ENCODE measurements at places on chromosomes 2 and 18.

DNA sequence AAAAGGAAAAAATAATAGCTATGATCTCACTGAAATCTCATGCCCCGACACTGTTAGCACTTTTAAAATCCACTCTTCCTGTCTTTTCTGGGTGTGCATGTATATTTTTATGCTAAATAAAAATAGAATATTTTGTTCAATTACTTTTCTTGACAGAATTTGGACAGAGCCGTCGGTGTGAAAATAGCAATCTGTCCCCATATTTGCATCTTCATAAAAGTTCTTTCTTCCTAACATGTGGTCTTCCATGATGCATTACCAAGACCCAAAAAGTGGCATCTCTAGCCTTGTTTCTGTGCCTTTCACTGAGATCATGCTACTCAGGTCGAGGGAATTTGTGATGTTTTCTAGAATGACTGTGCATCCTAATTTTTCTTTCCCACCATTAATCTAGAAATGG, 298.8 kb upstream of the CCDC68 start:
- DNase-seq, result no peak

DNA sequence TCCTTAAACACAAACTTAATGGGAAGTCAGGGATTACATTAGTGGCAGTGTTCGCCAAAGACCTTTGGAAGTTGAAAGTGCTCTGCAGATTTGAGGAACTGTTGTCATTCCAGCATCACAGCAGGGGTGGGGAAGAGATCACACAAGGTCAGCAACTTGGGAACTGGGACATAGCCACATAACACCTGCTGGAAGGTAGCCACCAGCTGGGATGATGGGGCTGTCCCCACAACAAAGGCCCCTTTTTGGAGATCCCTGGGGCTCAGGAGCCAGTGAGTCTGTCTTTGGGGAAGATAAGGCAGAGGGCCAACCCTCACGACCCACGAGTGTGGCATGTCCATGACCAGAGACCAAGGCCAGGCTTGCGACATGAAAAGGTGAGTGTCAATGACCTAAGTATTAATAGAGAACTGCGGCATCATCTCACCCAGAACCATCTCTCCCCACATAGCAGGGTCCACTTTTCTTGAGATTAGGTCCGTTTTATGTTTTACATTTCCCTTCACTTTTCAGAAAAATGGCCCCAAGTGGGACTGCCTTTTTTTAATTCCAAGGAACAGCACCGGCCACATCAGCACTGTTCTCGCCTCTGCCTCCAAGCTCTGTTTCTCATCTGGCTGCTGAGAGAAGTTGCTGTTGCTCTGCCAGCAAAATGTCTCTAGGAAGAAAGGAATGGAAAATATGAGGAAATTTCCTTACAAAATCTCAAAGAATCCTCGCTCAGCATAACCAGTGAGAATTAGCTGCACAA, 106.9 kb downstream of the GFPT1 start:
- no peak for DNase-seq

- DNase-seq, result no peak
Observed at GRCh38 chr2:1538663-1539062, 125.4 kb downstream of the TPO start.

GRCh38 chr2:132896073-132896472, 226.1 kb upstream of the LYPD1 start:
- DNase-seq, result no peak

GRCh38 chr2:237892478-237892877, 33.1 kb downstream of the RAMP1 start:
- no peak for DNase-seq

DNA sequence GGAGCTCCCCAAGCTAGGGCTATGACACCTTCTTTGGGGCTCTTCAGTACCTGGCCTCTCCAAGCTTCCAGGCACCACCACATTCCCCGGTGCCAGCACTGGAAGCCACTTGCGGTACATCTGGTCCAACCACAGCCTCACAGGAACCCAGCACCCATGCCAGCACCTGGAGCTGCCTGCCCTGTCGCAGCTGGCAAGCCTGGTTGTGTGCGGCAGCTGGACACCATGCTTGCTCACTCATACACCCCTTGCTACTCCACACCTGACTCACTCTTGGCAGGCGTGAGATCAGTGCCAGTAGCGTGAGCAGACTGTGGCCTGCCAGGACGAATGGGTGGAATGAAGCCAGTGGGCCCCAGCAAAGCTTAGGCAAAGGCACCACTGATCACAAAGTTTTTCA, 34.0 kb downstream of the LRRTM4 start:
- DNase-seq, result no peak

- no peak for DNase-seq
Observed at GRCh38 chr2:59236723-59237122, 995.6 kb upstream of the FANCL start.

GRCh38 chr18:13725566-13726231, 659 bp downstream of the FAM210A start:
- peak; percentile 0 for DNase-seq

DNA sequence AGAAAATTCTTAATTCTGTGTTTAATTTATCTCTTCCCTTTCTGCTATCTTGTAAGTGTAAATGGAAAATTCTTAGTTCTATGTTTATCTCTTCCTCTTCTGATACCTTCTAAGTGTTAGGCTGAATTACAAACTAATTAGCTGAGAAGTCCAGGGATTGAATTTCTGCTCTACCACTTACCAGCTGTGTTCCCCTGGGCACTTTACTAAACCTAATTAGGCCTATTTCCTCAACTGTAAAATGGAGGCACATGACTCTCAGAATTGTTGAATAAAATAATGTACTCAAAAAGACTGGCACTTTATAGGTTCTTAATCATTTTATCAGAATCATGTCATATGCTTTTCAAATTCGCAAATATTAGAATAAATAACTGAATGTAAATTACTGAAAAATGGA, 146.3 kb downstream of the MAP2 start:
- no peak for DNase-seq

DNA sequence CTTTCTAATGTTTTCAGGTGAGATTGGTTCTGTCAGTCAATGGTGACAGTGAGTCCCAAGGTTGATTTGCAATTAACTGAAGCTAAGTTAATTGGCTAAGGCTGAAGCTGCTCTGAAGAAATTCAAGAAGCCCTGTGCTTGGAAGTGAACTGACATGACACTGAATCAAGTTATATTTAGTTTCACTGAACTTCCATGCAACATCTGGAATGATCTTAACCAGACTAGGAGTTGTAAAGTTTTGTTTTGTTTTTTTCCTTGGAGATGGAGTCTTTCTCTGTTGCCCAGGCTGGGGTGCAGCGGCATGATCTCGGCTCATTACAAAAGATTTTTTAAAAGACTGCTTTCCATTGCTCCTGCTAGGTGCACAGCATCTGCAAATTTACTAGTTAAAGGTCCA, 11.4 kb downstream of the SERPINB5 start:
- no peak for DNase-seq

GRCh38 chr2:11617984-11618707, 51.8 kb downstream of the NTSR2 start:
- DNase-seq, result no peak

GRCh38 chr2:231542136-231542535, 11.9 kb upstream of the NMUR1 start:
- DNase-seq, result no peak

GRCh38 chr18:62437235-62438017, 85.4 kb upstream of the ZCCHC2 start:
- no peak for DNase-seq

- DNase-seq, result no peak
Observed at GRCh38 chr2:47494267-47495130, 91.5 kb downstream of the MSH2 start.

DNA sequence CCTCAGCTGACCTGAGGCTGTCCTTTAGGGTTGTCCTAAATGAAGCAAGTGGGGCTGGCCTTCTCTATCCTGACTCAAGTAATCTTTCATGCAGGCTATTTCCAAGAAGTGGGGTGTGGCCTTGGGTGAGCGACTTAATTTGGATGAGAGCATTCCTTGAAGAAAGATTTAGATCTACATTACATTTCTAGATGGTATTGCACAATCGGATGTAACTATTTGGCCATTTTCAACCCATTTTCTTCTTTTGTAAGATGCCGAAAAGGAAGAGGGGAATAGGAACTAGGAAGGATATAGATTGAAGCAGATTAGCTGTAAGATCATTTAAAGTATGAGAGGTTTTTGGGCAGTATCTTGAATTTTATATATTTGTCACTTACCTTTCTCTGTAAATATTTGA, 746.3 kb downstream of the MBD2 start:
- no peak for DNase-seq

DNA sequence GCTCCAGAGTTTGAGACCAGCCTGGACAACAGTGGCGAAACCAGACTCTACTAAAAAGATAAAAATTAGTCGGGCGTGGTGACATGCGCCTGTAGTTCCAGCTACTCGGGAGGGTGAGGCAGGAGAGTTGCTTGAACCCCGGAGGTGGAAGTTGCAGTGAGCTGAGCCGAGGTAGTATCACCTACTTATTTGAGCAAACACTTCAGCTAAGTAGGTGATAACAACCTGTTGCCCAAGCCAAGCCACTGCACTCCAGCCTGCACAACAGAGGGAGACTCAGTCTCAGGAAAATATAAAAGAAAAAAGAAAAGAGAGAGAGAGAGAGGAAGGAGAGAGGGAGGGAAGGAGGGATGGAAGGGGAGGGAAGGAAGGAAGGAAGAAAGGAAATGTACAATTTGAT, 21.3 kb downstream of the FER1L5 start:
- DNase-seq, result no peak

DNA sequence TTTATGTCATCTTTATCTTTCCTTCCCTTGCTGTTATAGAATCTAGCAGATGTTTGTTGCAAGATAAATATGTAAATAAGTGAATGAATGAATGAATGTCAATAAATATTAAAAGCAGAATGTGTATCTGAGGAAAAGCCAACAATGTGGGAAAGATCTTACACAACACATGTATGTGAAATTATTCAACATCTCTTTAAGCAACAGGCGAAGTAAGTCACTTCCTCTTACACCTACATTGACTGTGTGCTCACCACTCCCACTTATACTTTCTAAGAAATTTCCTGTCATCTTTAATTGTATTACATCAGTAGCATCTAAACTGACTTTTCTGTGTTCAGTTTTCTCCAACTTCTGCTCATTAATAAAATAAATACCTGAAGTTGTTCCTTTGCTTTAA, 43.0 kb downstream of the RAD51AP2 start:
- DNase-seq, result no peak

- DNase-seq, result no peak
Observed at GRCh38 chr18:60146220-60146960, 226.2 kb downstream of the MC4R start.

GRCh38 chr2:20934236-20934635, 109.6 kb downstream of the APOB start:
- DNase-seq, result no peak

GRCh38 chr18:63120620-63121019, 198.9 kb downstream of the BCL2 start:
- no peak for DNase-seq

DNA sequence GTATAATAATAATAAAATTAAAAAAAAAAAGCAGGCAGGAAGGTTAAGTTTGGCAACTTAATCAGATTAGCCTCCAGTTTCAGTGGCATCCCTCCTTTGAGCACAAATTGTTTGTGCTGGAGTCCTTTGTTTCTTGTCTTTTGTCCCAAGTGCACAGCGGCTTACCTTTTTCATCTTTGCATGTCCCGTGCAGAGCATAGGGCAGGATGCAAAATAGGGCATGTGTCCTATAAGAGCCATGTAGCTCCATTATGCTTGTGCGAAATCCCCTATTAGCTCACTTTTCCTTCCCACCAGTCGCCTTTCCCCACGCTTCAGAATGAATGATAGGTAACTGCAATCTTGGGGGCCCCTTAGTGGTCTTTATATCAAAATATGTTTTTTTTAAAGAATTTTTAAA, 216.8 kb downstream of the TSN start:
- no peak for DNase-seq

GRCh38 chr2:234913208-234913626, 38.6 kb upstream of the SH3BP4 start:
- no peak for DNase-seq

GRCh38 chr2:158578703-158579330, 122.1 kb downstream of the PKP4 start:
- DNase-seq, result no peak

GRCh38 chr18:44054514-44054913, 626.2 kb upstream of the SETBP1 start:
- no peak for DNase-seq

DNA sequence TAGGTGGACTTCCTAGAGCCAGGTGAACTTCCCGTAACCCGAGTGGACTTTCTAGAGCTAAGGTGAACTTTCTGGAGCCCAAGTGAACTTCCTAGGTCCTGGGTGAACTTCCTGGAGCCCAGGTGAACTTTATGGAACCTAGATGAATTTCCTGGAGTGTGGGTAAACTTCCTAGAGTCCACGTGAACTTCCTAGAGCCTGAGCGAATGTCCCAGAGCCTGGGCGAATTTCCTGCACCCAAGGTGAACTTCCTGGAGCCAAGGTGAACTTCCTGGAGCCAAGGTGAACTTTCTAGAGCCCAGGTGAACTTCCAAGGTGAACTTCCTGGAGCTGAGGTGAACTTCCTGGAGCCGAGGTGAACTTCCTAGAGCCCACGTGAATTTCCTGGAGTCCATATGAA, 70.0 kb downstream of the RTP5 start:
- no peak for DNase-seq

GRCh38 chr2:206275312-206276055, 1.0 kb downstream of the ZDBF2 start:
- no peak for DNase-seq

- DNase-seq, result no peak
Observed at GRCh38 chr2:176561706-176562105, 292.5 kb downstream of the MTX2 start.

DNA sequence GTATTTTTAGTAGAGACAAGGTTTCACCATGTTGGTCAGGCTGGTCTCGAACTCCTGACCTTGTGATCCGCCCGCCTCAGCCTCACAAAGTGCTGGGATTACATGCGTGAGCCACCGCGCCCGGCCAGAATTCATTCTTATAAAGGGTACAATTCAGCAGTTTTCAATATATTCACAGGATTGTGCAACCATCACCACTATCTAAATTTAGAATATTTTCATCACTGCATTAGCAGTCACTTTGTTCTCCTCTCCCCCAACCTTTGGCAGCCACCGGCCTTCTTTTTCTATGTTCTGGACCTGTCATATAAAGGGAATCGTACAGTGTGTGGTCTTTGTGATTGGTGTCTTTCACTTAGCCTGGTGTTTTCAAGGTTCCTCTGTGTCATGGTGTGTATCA, 40.7 kb downstream of the TCF7L1 start:
- DNase-seq, result no peak

DNA sequence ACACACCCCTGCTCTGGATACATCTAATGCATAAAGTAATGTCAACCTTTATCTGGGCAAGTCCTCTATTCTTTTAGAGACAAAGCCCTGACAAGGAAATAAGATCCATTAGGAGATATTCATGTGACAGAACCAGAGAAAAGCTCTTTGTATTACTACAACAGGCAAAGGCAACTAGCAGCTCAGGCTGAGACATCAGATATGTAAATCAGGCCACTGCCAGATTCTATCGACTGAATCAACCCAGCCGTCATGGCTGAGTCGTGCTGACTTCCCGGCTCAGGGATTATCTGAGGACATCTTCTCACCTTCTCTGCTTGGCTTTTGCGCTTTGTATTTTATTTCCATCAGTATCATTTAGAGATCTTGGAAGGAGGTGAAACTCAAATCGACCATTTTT, 294.5 kb downstream of the PLCL1 start:
- no peak for DNase-seq

- DNase-seq, result no peak
Observed at GRCh38 chr18:59024829-59025228, 114.9 kb upstream of the SEC11C start.

Measured in activated T-helper 1 cell treated with Interleukin-2 at 50 U/mL for 16 hours (primary cell).